ENCODE measurements at places on chromosomes 16 and 17.

GRCh38 chr17:58054641-58055040 lies 28.6 kb upstream of the DYNLL2 start:
- no peak for DNase-seq

GRCh38 chr17:48262982-48263730 lies 155.6 kb downstream of the SNX11 start:
- no peak for DNase-seq

DNA sequence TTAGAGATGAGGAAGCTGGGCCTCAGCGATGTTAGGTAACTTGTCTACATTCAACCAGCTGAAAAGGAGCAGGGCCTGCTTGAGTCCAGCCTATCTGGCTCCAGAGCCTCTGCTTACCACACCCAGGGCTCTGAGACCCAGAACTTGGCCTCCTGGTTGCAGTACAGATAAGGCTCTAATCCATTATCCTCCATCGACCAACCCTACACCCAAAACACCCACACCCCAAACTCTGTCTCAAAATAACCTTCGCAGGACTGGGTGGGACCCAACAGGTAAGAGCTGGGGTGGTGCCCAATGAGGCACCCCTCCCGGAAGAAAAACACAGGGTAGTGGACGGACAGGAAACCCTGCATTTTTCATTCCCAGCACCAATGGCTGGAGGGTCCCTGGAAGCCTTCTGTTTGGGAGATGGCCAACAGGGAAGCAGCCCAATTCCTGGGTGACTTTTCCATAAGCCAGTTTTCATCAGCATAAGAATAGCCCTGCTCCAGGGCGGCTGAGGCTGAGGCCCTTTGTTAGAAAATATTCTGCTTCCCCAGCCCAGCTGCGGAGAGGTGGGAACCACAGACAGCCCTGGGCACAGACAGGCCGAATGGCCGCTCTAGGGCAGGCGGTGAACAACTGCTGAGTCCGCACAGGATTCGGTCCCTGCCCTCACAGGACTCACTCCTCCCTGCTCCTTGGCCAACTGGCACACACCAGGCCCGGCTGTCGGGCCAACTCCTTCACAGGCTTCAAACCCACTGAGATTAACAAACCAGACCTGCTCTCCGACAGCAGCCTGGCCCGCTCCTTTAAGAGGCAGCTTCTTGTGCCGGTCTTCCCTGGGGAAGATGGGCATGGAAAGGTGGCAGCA lies 9.8 kb downstream of the SMIM5 start:
- DNase-seq, result no peak

- no peak for DNase-seq
Observed at GRCh38 chr16:1326946-1327618, 6.4 kb upstream of the BAIAP3 start.

DNA sequence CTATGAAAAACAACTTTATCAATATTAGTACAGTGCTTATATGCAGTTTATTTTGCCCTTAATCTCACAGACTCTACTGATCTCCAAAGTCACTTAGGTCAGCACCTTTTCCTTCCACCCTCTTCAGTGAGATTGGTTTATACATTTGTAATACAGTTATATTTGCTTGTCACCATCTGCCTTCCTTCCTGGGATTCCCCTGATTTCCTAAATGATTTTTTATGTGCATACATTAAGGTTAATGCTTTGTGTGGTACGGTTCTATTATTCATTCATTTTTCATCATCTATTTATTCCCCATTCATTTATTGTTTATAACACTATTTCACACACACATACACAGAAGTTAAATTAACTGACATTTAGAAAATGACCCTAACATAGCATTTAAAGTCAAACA lies 419.8 kb upstream of the CDH11 start:
- DNase-seq, result no peak

- no peak for DNase-seq
Observed at GRCh38 chr17:41682631-41683030, 6.1 kb upstream of the EIF1 start.

GRCh38 chr16:59148769-59149155 lies 414.6 kb upstream of the GOT2 start:
- no peak for DNase-seq

DNA sequence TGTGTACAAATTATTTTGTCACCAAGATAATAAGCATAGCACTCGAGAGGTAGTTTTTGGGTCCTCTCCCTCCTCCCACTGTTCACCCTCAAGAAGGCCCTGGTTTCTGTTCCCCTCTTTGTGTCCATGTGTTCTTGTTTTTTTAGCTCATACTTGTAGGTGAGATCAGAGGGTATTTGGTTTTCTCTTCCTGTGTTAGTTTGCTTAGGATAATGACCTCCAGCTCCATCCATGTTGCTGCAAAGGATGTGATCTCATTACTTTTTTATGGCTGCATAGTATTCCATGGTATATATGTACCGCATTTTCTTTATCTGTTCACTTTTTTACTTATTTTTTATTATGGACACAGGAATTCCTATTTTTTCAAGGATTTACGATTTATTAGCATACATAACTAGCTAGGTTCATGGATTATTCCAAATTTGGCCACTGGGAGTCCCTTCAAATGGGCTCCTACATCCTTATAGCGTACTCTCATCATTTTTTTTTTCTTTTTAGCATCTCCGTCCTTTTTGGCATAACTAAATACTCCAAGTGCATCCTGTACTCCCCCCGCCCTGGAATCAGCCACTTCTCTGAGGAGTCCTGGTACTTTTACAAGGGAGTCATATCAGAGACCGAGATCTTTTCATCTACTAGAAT lies 7.3 kb downstream of the TADA2A start:
- no peak for DNase-seq

DNA sequence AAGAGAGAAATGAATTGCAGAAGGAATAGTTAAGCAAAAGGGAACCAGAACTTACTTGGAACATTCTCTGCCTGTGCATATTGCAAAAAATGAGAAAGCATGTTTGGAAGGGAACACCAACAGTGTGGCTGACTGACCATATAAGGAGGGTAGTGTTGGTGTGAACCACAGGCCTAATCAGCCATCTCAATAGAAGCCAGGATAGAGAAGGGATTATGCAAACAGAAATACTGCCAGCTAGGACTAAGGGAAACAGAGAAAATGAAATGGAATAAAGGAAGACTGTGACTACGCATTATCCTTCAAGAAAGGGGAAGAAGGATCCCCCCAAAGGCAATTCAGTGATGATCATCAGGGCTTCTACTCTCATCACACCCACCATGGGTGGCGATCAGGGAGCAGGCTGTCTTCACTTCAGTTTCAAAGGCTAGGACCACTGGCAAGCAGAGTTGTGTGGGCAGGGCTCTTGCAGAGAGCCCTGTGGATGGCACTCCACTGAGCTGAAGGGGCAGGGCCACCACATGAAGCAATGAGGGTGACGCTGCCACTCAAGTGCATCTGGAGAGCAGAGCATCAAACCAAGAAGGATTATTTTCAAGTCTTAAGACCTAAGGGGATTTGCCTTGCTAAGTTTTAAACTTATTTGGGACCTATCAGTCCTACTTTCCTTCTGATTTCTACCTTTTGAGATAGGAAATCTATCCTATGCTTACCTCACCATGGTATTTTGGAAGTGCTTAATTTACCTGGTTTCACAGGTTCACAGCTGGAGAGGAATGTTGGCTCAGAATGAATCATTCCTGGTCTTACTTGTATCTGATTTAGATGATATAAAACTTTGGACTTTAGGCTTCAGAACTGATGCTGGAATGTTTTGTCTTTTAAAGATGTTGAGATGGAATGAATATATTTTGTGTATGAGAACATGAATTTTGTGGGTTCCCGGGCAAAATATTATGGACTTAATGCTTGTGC lies 140.5 kb downstream of the SSH2 start:
- DNase-seq, result no peak

- DNase-seq, result no peak
Observed at GRCh38 chr17:7878234-7878633, 10.4 kb upstream of the CHD3 start.

DNA sequence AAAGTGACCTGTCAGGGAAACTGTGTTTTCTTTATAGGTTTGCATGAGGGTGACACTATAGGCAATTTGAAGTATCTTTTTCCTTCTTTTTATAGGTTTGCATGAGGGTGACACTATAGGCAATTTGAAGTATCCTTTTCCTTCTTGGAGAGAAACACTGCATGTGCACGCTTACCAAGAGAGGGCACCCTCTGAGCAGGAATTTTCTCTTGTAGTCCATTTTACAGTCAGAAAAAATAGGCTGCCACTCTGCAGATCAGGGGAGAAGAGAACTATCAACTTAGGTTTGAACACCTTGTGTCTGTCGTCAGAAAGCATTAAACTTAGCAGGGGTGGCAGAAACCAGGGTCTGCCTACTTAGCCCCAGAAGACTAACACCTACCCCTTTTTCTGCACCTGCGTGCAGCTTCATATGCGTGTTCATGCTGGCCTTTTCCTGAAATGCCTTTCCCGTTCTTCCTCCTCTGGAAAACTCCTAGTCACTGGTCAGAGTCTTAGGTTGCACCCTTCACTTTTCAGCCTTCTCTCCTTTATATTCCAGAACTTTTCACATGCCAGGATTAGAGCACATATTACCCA lies 16.4 kb upstream of the SMIM36 start:
- DNase-seq, result no peak

GRCh38 chr17:49967621-49968404 lies 1.2 kb upstream of the DLX4 start:
- no peak for DNase-seq

- DNase-seq, result no peak
Observed at GRCh38 chr16:49644145-49644463, 211.8 kb downstream of the ZNF423 start.

GRCh38 chr17:56640116-56640515 lies 46.6 kb downstream of the NOG start:
- DNase-seq, result no peak
